ENCODE measurements at places on chromosomes 6 and 20. TPM values are rescaled to one million over a fixed set of nuclear protein-coding genes. Genes with fewer than 3 reads are reported as not detected.
A peak's percentile ranks its signal among the peaks of the same experiment; 100 is the strongest.

Gene ASIP
- total RNA-seq: not detected

Gene ZFAND3
- 81.9 TPM for total RNA-seq

Gene GTSF1L
- not detected for total RNA-seq

DNA sequence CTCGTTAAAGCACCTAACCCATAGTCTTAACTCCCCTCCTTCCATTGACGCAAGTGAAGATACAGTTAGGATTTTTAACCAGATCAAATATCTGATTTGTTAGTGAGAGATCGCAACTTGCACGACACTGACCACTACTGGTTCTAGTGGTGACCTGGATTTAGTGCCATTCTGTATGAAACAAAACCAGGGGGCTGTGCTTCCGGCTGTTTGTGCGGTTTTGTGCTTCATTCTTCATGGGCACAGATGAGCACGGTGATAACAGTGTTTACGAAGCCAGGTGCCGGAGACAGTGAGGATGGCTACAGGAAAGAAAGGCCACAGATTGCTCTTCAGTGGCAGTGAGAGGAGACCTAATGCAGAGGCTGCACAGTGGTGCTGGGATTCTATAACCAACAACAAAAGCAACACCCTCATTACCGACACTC is 75.5 kb downstream of the NOL4L start:
- no peak overlapping the region for H3K4me3 ChIP-seq
- H3K27ac ChIP-seq: no peak overlapping the region
- no peaks in the 10 kb centered on the region for H3K36me3 ChIP-seq
- DNase-seq: no peak

DNA sequence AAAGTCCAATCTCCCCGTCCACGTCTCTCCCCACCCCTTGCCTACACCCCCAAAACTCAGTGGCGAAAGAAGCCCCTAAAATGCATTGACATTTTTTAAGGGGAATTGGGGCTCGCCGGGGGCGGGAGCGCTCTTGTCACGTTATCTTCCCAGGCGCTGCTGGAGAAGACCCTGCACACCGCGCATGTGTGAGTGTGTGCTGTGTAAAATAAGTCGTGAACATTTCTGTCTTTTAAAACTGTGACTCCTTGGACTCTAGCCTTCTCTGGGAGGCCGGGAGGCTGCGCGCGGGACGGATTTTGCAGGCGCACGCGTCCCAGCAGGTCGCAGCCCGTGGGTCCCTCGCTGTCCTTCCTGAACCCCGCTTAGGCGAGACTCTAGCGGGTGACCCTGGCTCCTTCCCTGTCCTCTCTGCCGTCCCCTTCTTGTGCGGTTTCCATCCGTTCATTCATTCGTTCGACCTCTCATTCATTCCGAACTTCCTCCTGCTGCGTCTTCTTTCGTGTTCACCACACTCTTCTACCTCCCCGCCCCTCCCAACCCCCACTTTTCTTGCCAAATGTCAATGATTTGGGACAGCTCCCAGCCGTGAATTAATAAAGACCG is 2.2 kb downstream of the NRN1 start:
- no peak for DNase-seq
- H3K27ac ChIP-seq: no peak overlapping the region
- peak overlapping the region; percentile 15 for H3K4me3 ChIP-seq
- H3K27me3 ChIP-seq: peaks cover 77% of the 10 kb centered on the region

DNA sequence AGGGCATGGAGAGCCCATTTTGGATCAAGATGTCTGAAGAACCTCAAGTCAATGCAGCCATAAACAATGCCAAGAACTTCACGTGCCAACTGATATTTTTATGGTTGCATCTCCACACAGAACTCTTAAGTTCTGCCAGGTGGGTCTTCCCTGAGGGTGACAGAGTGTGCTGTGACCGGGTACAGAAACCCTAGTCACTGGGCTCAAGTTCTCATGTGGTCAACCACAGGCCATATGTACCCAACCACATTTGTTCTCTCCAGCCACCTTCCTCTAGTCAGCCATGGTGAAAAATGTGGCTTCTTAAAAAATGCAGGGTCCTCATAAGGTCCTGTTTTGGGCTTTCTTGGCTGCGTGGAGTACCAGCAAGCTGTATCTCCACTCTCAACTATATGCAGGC is 48.9 kb downstream of the CLIC5 start:
- no peak overlapping the region for H3K4me3 ChIP-seq
- no peaks in the 10 kb centered on the region for H3K27me3 ChIP-seq
- H3K4me1 ChIP-seq: no peaks in the 10 kb centered on the region
- no peak for DNase-seq

DNA sequence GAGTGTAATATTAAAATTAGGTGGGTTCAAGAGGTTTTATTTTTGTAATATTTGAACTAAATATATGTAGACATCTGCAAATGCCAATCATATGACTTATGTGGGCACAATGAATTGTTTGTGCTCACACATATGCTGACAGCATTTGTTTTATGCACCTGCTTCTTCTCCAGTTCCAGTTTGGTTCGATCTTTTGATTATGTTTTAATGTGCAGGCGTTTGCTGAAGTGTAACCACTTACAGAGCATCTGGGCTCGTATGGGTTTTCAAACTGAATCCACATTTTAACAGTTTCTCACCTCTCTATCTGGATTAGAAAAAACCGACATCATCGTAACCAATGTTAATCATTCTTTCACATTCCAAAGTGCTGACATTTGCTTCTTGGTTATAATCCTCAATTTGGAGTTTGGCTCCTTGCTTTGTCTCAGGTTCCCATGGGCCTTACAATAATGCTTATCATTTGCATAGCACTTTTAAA is 129.1 kb upstream of the SPACA1 start:
- no peaks in the 10 kb centered on the region for H3K27me3 ChIP-seq
- H3K4me3 ChIP-seq: no peak overlapping the region
- no peaks in the 10 kb centered on the region for H3K36me3 ChIP-seq
- H3K4me1 ChIP-seq: no peaks in the 10 kb centered on the region

GRCh38 chr6:51184046-51184445 is 365.4 kb downstream of the TFAP2B start:
- no peaks in the 10 kb centered on the region for H3K36me3 ChIP-seq
- no peaks in the 10 kb centered on the region for H3K4me1 ChIP-seq
- H3K27me3 ChIP-seq: no peaks in the 10 kb centered on the region
- DNase-seq: no peak
- H3K4me3 ChIP-seq: no peak overlapping the region
- H3K27ac ChIP-seq: no peak overlapping the region

DNA sequence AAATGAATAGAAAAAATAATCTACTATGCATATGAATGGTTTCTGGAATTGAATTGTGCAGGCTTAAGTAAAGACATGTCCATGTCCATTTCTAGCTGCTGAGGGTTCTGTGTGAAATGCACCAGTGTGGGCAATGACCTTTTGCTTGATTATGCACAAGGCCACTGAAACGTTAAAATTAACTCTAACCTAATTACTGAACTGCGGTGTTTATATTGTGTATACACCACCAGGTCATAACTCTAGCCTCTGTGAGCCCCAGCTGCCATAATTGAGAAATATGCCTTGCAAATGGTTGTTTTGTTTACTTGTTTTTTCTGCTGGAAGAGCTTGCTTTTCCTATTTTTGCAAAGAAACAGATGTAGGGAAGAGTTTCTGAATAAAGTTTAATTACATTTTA is 46.1 kb downstream of the RSPO3 start:
- no peaks in the 10 kb centered on the region for H3K36me3 ChIP-seq
- H3K4me1 ChIP-seq: no peaks in the 10 kb centered on the region
- DNase-seq: no peak
- H3K27ac ChIP-seq: no peak overlapping the region
- no peaks in the 10 kb centered on the region for H3K27me3 ChIP-seq
- H3K4me3 ChIP-seq: no peak overlapping the region

GRCh38 chr6:140051521-140052512 is 677.4 kb upstream of the CITED2 start:
- H3K4me1 ChIP-seq: no peaks in the 10 kb centered on the region
- H3K4me3 ChIP-seq: no peak overlapping the region
- H3K27me3 ChIP-seq: no peaks in the 10 kb centered on the region
- no peaks in the 10 kb centered on the region for H3K36me3 ChIP-seq
- H3K27ac ChIP-seq: no peak overlapping the region

DNA sequence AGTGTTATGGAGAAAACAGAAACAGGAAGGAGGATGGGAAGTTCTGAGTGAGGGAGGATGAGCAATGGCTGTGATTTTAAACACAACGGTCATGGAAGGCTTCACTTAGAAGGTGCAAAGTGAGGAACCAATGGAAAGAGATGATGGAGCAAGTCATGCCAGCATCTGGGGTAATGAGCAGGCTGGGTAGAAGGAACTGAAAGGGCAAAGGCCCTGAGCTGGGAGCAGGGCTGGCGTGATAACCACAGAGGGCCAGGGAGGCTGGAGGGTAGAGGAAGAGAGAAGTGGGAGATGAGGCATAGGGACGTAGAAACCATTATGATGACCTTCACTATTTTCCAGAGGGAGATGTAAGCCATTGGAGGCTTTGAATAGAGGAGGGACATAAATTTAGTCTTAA is 43.6 kb downstream of the NHLRC1 start:
- no peaks in the 10 kb centered on the region for H3K36me3 ChIP-seq
- no peak overlapping the region for H3K27ac ChIP-seq
- no peaks in the 10 kb centered on the region for H3K27me3 ChIP-seq
- H3K4me1 ChIP-seq: no peaks in the 10 kb centered on the region
- H3K4me3 ChIP-seq: no peak overlapping the region

DNA sequence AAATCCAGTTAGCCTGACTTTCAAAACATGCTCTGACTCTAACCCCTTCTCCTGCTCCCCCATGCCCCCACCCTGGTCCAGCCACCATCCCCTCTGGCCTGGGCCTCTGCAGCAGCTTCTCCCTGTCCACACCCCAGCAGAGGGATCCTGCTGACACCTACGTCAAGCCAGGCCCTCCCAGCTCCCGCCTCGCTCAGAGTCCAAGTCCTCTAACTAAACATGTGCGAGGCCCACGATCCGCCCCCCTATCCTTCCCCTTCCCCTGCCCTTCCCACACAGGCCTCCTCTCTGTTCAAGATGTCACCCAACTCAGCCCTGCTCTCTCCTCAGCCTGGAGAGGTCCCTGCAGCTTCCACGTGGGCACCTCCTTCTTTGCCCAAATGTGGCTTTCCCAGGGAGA is 33.7 kb downstream of the NFATC2 start:
- no peak for DNase-seq
- no peak overlapping the region for H3K4me3 ChIP-seq
- H3K36me3 ChIP-seq: no peaks in the 10 kb centered on the region
- no peaks in the 10 kb centered on the region for H3K27me3 ChIP-seq
- no peaks in the 10 kb centered on the region for H3K4me1 ChIP-seq
